ENCODE measurements at places on chromosomes 4 and X.
A peak's percentile ranks its signal among the peaks of the same experiment; 100 is the strongest.

- DNase-seq: peak; percentile 73
Observed at GRCh38 chr4:165355900-165356300, 22.9 kb upstream of the CPE start.

DNA sequence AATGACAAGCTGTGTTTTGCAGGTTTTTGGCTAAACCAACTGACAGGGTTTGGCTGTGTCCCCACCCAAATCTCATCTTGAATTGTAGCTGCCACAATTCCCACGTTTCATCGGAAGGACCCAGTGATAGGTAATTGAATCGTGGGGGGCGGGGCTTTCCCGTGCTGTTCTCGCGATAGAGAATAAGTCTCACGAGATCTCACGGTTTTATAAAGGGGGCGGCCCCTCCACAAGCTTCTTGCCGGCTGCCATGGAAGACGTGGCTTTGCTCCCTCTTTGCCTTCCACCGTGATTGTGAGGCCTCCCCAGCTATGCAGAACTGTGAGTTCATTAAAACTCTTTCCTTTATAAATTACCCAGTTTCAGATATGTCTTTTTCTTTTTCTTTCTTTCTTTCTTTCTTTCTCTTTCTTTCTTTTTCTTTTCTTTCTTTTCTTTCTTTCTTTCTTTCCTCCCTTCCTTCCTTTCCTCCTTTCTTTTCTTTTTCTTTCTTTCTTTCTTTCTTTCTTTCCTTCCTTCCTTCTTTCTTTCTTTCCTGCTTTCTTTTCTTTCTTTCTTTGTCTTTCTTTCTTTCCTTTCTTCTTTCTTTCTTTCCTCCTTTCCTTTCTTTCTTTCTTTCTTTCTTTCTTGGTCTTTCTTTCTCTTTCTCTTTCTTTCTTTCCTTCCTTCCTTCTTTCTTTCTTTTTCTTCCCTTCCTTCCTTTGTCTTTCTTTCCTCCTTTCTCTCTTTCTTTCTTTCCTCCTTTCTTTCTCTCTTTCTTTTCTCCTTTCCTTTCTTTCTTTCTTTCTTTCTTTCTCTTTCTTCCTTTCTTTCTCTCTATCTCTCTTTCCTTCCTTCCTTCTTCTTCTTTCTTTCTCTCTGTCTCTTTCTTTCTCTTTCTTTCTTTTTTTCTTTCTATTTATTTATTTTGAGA, 54.8 kb downstream of the SHOX start:
- DNase-seq: no peak

DNA sequence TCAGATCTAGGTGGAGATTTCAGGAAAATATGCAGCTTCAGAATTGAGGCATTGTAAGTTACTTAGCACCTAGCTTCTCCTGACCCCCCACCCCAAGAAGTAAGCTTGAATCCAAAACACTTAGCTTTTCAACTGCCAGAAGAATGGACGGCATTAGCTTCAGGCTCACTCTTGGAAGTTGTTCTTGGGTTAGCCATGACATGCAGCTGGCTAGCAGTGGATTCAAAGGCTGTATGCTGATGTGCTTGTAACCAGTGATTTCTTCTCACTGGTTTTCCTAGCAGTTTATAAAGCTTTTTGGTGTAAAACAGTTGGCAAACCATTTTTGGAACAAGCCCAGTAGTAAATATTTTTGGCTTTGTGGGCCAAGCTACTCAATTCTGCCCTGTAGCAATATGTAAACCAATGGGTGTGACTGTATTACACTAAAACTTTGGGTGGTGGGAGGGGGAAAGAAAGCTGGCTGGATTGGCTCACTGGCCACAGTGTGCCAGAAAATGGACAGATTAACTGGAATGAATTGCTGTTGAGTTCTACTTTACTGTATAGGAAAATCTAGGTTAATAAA, 85.6 kb downstream of the SHROOM2 start:
- no peak for DNase-seq

DNA sequence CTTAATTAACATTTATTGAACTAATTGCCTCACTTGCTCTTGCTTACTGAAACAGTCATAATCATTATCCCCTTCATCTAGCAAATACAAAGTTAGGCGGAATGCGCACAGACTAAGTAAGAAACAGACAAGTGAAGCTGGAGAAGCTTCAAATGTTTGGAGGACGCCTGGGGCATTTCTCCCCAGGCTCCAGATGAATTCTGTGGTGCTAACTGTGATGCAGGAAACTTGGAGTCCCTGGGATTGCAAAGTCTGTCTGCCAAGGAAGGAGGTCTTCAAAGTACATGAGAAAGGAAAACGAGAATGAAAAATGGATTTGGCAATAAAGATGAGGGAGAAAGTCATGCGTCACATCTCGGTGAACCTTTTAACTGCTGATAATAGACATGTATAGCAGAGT, 23.6 kb upstream of the MFAP3L start:
- no peak for DNase-seq

DNA sequence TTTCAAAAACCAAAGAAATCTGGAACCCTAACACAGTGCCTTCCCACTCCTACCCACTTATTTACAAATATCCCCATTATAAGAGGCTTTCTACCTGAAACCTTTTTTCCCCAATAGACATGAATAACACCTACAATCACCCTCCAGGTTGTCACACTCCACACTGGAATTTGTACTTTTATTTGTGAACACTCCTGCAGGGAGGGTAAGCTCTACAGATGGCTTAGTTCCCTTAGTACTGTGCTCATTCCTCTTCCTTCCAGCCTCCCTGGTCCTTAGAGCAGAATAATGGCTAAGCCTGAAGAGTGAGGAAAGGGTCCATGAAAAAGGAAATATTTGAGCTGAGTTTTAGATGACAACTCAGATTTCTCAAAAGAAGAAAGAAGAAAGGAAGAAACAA, 22.2 kb upstream of the SULT1E1 start:
- DNase-seq: no peak

- DNase-seq: no peak
Observed at GRCh38 chrX:20432048-20432447, 165.3 kb upstream of the RPS6KA3 start.

DNA sequence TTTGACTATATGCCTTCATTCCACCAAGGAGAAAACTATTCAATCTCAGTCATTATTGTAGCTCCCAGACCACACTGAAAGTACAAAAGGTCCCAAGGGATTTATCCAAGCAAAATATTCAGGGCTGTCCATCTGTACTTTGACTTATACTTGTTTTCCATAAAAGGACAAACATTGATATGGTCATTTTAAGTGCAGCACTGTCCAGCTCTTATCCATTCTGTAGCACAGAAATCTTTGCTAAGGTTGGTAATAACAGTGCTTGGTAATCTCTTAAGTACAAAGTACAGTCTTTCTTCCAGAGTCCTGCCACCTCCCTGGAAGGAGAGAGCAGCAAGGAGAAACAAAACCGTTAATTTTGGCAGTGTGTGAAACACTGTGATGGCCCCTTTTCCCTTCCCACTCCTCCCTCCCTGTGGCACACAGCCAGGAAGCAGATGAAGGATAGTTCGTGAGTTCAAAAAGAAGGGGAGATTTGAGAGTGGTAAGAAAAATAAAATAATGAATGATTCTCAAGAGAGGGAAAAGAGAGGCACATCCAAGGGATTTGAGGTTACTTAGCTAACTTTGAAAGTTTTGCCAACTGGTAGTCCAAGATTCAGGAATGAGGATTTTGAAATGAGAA, 6.8 kb upstream of the CXCL2 start:
- no peak for DNase-seq

DNA sequence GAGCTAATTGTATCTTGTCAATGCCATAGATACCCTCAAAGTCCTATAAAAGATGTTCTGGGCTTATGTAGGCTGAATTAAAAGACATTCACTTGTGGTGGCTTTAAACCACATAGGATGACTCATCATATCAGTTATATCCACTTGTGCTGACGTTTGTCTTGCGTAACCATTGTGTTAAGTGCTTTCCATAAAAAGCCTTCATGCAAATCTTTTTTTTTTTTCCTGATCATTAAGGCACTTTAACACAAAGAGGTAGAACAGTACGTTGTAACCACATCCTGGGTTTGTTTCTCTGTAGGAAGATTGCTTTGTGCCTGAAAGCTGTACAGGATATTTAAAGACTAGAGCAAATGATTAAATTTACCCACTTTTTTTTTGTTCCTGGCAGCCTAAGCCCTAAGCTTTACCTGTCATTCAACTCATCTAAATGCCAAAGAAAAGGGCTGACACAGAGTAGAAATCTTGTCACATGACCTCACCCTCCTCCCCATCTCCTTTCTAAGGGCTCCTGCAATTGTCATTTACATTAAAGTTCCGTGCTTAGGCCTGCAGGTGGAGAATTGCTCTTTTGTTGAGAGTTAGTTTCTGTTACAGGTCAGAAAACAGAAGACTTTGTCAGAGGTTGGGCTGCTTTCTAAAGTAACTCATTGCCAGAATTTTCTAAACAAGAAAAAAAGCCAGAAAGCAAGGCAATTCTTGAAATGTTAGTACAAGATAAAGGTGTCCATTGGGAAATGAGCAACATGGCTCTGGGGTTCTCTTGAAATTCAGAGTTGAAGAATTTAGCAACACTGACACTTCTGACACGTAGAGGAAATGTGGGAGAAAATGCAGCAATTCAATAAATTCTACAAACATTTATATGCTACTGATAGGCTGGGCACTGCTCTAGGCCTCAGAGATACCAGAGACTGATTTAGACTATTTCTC, 555.6 kb downstream of the PPARGC1A start:
- peak; percentile 52 for DNase-seq

GRCh38 chrX:71941145-71941544, 30.5 kb downstream of the NHSL2 start:
- peak; percentile 57 for DNase-seq

GRCh38 chr4:153763404-153763803, 3.6 kb upstream of the RNF175 start:
- DNase-seq: no peak

DNA sequence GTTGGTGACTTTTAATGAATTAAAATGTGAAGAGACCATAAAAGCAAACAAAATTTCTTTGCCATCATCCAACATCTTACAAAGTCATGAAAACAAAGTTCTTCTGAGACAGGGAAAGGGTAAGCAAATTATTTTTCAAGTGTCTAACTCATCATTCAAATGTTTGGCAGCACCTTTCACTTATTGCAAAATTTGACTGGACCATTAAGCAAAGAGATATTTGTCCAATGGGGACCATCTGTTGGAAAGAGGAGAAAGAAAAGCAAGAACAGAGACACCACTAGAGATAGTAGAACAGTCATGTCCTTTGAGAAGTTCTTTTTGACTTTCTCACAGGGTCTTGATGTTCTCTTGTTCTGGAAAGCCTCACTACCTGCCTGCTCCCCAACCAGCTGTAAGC, 330.1 kb downstream of the PAPSS1 start:
- DNase-seq: no peak

GRCh38 chrX:148354916-148355315, 145.5 kb upstream of the AFF2 start:
- no peak for DNase-seq

DNA sequence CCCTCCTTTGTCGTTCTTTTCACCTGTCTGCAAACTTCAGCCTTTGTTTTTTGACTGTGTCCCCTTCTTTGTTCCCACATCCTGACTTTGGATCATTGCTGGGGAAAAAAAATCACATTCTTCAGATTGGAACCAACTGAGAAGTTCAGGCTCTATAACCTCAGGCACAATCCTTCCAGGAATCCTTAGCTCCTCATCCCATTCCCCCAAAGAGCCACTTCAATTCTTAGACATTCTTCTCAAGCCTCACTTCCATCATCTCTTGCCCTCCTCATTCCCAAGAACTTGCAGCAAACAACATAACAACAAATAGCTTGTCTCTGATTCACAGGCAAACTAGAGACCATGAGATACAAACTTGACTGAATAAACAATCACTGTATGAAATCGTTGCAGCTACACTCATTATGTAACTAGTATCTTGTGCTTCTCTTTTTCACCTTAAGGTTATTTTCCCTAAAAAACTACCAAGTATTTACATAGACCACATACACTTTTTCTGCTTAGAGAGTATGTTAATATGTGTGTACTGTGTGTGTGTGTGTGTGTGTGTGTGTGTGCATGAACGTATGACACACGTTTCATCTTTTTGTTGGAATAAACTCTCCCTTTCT, 26.4 kb upstream of the PGM2 start:
- DNase-seq: no peak
